ENCODE measurements at places on chromosomes 4 and X.

GRCh38 chrX:135185795-135186443 is 14.7 kb upstream of the CT55 start:
- DNase-seq: no peak

GRCh38 chr4:101970547-101971155 is 180.1 kb downstream of the BANK1 start:
- DNase-seq: no peak

DNA sequence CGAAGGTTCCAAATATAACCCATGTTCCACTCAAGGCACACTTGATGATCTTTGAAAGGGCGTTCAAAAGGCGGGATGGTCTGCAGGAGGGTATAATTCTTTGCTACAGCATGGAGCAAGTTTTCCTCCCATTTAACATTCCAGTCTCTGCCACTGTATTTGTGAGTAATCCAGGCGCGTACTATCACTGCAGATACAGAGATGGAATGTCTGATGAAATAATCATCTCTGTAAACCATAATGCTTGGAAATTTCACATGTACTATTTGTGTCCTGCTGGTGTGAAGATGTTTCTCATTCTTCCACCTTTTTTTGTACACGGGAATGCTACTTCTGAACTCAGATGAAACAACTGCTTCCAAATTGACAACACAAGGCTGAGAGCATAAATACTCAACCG is 15.5 kb downstream of the SEL1L3 start:
- DNase-seq: no peak

- no peak for DNase-seq
These were observed 3.0 kb downstream of the BMP15 start for GRCh38 chrX:50913520-50913919.

- no peak for DNase-seq
These were observed 107.6 kb downstream of the ATXN3L start for GRCh38 chrX:13212191-13212651.

GRCh38 chr4:113908829-113909228 is 70.6 kb downstream of the ARSJ start:
- no peak for DNase-seq

GRCh38 chr4:113060853-113061252 is 11.4 kb downstream of the ANK2 start:
- DNase-seq: no peak

DNA sequence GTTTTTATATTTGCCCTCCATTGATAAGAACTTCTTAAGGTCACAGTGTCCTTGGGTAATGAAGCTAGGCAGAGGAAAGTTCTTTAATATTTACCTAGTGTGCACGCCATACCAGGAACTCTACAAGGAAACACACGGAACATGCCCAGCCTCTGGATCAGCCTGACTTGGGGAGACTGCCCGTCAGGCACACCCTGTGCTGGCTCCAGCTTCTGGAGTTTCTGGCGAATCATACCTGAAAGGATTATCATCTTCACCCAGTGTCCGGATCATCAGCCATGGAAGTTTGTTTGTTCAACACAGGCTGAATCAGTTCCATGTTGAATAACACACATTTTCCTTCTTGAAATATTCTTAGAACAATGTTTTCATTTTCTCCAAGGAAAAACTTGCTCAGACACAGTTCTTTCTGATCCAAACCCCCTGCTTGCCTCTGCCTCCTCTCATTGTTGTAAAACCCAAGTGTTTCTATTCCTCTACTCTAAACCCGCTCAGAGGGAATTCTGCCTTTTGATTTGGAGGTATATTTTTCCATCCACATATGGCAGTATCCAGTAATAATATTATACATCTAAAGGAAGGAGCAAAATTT is 176.7 kb downstream of the SHROOM3 start:
- no peak for DNase-seq

DNA sequence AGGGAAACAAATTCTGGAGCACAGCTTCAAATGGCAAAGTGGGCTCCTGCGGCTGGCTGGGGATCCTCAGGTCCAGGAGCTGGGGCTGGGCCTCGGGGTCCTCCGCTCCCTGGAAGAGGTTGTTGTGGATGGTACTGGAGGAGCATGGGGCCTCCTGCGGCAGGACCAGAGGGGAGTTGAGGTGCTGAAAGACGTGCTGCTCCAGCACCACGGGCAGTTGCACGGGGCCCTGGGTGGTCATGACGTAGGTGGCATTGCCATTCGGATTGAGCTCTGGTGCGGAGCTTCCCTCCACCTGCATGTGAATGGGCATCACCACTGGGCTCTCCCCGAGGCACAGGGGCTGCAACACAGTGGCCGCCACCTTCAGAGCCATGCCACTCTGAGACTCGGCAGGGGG is 59.7 kb downstream of the RAI2 start:
- DNase-seq: no peak

- no peak for DNase-seq
These were observed 1.3 kb upstream of the F11 start for GRCh38 chr4:186264660-186265059.

GRCh38 chr4:95957054-95957453 is 117.2 kb downstream of the PDHA2 start:
- DNase-seq: no peak

DNA sequence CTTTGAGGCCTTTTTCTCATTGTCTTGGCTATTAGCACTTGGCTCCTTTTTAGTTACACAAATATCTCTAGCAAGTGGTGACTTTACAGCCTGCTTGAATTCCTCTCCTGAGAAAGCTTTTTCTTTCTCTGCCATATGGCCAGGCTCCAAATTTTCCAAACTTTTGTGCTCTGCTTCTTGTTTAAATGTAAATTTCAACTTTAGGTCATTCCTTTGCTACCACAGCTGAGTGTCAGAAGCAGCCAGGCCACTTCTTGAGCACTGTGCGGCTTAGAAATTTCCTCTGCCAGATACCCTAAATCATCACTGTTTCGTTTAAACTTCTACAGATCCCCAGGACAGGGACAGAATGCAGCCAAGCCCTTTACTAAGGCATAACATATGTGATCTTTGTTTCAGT is 222.4 kb downstream of the FBXO8 start:
- no peak for DNase-seq

- DNase-seq: no peak
These were observed 43.2 kb downstream of the PGRMC2 start for GRCh38 chr4:128244379-128244778.

GRCh38 chr4:15652841-15653240 is 2.3 kb downstream of the FBXL5 start:
- no peak for DNase-seq

GRCh38 chr4:2394528-2394927 is 23.9 kb downstream of the ZFYVE28 start:
- no peak for DNase-seq

DNA sequence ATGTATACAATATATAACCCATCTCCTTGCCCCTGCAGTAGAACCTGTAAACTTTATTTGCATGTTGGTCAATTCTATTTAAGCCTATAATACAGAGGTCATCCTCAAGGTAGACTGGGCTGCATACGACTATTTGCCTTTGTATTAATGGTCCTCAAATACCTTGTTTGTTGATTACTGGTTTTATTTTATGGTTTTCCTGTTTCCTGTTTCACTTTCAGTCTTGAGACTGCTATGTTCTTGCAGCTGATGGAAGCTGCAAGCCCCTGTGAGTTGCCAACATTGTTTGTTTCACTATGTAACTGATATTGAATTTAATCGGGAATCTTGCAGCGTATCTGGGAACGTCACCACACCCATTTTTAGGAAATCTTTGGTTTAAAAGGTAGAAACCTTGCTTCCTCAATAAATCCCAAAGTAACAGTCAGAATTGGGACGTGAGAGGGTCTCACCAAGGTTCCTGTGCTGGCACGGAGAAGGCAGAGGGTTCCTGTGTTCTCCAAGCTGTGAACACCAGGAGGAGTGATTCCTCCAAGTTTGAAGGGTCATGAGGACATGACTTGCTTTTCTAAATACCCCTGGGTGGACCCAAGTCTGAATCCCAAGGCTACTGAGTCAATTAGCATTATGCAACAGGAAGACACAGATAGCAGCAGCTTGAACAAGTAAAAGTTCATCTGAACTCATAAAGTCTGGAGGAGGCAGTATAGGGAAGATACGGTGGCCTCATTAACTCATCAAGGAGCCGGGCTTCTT is 110.6 kb upstream of the PNPLA4 start:
- DNase-seq: no peak

- no peak for DNase-seq
These were observed 4.1 kb upstream of the NR0B1 start for GRCh38 chrX:30313322-30313721.

GRCh38 chrX:20285511-20285910 is 18.8 kb upstream of the RPS6KA3 start:
- DNase-seq: no peak

DNA sequence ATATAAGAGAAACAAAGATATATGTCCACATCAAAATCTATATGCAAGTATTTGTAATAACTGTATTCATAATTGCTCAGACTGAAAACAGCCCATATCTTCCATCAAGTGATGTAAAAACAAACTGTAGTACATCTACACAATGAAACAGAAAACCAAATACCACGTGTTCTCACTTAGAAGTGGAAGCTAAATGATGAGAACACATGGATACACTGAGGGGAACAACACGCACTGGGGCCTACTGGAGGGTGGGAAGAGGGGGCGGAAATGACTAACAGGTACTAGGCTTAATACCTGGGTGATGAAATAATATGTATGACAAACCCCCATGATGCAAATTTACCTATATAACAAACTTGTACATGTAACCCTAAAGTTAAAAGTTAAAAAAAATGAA is 42.7 kb downstream of the UBA6 start:
- no peak for DNase-seq

DNA sequence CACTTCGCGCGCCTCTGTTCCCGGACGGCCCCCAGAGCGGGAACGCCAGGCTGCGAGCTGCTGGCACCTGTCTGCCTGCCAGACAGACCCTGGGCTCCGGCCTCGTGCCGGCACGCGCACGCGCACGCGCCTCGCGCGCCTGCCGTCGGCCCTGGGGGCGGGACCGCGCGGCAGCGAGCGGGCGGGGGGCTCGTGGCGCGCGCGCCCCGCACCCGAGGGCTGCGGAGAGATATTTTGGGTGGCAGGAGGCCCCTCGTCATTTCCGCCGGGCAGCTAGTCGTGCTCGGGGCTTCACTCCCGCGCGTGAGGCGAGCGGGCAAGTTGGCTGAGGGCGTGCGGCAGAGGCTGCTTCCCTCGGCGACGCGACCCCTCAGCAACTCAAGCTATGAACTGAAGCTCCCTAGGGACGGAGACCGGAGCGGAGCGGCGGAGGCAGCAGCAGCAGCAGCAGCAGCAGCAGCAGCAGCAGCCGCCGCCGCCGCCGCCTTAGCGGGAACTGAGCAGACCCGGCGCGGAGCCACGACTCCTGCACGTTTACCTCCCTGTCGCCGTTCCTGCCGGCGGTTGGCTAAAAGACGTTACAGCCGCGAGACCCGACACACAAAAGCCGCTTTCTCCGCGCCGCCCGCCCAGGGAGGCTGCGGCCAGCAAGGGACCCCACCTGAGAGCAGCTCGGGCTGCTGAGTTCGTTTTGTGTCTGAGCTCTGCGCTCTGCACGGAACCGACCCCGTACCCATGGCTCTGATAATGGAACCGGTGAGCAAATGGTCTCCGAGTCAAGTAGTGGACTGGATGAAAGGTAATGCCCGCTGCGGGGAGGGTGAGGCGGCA is at the start of gene CNKSR2:
Gene CNKSR2 (plus strand): TSS at position 256 of the 831 bp plus-strand sequence. CDS start 480 bp downstream, at position 736.
- DNase-seq: peak; percentile 7

DNA sequence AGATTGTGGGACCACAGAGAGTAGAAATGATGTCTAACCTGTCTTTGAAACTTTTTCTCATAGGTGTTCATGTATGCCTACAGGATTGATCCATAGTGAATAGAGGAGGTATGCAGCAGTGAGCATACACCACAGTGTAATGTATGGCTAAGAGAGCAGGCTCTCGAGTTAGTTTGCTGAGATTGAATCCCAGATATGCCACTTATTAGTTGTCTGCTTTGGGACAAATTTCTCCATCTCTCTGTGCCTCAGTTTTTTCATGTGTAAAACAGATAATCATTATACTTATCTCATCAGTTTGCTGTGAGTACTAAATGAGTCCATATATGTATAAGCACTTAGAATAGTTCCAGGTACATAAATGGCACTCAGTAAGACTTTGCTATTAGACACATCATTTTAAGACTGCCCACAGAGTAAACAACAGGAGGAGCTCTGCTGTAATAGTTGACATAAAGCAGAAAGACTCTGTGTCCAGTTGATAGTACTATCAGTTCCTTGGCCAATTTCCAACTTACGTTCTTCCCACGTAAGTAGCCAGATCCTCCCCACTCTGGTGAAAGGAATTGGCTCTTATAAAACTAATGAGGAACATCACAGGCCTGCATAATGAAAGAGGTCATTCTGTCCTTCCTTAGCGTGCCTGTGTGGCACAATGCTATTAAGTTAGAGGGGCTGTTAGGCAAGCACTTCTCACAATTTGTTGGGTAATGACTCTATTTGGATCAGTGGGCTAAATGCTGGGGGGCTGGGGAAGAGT is 20.7 kb upstream of the RNF150 start:
- no peak for DNase-seq

DNA sequence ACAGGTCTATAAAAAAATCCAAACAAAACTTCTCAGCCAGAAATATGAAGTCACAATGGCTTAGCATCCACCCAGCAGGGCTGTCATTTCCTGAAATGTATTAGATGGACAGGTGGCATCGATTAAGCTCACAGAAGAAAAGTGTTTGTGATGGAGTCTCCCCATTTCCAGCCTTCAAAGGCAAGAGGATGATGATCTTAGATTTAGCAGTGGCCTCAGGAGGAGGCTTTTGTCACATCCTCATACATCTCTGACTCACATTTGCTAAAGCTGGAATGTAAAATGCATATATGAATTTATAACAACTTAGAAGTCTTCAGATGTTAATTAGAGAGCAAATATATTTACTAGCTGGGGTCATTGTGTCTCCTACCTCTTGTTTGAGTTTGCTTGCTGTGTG is 441.9 kb downstream of the SPRY1 start:
- no peak for DNase-seq

DNA sequence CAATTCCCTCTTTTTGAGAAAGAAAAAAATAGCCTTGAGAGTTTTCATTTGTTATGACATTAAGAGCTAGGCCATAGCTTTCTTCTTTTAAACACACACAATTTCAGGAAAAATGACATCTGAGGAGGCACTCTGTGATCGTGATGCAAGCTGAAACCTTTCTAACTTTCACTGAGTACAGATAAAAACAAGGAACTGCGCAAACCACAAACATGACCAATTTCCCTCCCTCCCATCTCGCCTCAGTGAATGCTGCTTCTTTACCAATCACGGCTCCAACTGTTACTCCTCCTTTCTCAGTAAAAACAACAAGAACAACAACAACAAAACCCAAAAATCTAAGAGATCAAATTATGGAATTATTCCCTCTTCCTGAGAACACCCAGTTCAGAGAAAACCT is 626.8 kb downstream of the TLL1 start:
- DNase-seq: no peak

GRCh38 chr4:99625369-99625768 is 32.3 kb downstream of the C4orf54 start:
- DNase-seq: no peak

GRCh38 chr4:38902695-38903094 is 35.1 kb downstream of the FAM114A1 start:
- no peak for DNase-seq
